ENCODE measurements at places on chromosomes 7 and 10. TPM values are rescaled to one million over a fixed set of nuclear protein-coding genes. Genes with fewer than 3 reads are reported as not detected.

GIMAP1 gene
- under 0.01 TPM for total RNA-seq

SLC18A2 gene
- total RNA-seq, result not detected

METTL27 gene
- total RNA-seq, result 4.9 TPM

VAX1 gene
- total RNA-seq, result not detected

PRSS58 gene
- not detected for total RNA-seq

C10orf53 gene
- total RNA-seq, result not detected

NYAP1 gene
- total RNA-seq, result 0.26 TPM

DENND2A gene
- total RNA-seq, result 39.0 TPM

PSMC2 gene
- total RNA-seq, result 175 TPM

UCN3 gene
- not detected for total RNA-seq

UPF2 gene
- 16.4 TPM for total RNA-seq

BMI1 gene
- 41.6 TPM for total RNA-seq

ARHGEF5 gene
- total RNA-seq, result 3.9 TPM

MYL7 gene
- not detected for total RNA-seq

GBX1 gene
- not detected for total RNA-seq

PSD gene
- total RNA-seq, result 5.3 TPM

ZNF92 gene
- total RNA-seq, result 4.1 TPM

STMP1 gene
- 16.7 TPM for total RNA-seq

OPN1SW gene
- total RNA-seq, result not detected

TACC2 gene
- total RNA-seq, result 7.6 TPM

All from fibroblast of lung (primary cell).